GM19239 (cell line): ENCODE measurements at places on chromosomes 7 and 10.
A peak's percentile ranks its signal among the peaks of the same experiment; 100 is the strongest.

DNA sequence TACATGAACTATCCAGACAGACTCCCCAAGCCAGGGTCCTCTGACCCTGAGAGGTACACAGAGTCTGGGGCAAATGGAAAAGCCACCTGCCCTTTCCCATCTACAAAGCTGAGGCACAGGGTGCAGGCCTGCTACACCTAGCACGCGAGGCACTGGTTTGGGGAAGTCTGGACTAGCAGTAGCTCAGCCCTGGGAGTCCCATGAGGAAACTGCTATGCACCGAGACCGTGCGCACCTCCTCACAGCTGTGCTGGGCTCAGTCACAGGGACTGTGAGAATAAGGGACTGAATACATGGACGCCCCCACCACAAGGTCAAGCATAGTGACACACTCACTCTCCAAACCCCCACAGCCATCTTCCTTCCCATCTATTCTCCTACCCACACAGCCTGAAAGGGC lies 8.2 kb downstream of the MAT1A start:
- no peak for DNase-seq

- no peak for DNase-seq
Observed at GRCh38 chr10:86693721-86694369, 25.5 kb downstream of the LDB3 start.

DNA sequence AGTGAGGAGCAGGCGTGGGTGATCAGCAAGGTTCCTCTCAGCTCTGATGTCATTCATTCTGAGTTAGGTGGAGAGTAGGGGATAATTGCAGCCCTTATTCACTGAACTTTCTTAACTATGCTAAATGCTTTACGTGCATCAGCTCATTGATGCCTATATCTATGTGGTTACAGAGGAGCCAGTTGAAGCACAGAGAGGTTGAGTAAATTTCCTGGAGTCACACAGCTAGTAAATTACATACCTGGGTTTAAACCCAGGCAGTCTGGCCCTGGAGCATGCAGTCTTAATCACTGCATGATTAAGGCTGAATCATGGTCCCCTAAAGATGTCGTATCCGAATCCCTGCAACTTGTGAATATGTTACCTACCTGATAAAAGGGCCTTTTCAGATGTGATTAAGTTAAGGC lies 99.6 kb downstream of the GRK5 start:
- no peak for DNase-seq

GRCh38 chr10:20608503-20608902 lies 288.6 kb downstream of the NEBL start:
- no peak for DNase-seq

GRCh38 chr7:75955331-75955955 lies 39.0 kb downstream of the TMEM120A start:
- no peak for DNase-seq

- DNase-seq = no peak
Observed at GRCh38 chr7:157543791-157544190, 207.0 kb downstream of the DNAJB6 start.

DNA sequence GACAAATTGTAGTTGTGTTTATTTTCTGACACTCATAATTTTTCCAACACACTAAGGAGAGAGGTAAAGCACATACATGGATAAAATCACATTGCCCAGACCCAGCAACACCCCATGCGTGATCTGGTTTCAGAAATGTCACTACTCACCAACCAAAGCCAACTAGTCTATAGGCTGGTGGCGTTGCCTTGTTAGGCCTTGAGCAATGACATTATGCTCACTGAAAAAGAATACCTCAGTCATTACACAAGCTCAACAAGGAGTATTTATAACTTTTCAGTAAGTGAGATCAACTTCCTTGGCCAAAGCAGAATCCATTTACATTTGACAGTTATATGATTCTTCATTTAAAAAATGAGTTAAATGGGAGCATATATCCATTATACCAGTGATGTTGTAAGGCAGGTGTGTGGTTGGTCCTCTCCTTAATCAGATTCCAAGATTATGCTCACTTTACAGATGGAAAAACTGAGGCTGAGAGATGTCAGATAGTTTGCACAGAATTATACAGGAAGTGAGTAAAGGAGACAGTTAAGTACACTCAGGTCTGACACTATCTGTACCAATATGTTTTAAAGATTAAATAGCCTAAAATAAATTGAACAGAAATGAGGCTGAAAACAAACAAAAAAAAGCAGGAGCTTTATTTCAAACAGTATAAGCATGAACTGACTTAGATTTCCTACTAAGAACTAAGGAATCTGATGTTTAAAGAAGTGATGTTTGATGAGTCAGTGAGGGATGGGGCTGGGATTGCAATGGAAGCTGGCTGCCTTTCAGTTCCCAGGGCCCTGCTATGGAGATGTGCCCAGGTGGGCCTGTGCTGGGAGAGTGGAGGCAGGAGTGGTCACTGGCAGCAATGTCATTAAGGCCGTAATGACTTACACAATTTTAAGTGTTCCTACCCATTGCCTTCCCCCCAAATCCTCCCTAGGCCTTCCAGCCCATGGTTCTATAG lies 118.3 kb downstream of the RAPGEF5 start:
- no peak for DNase-seq

GRCh38 chr10:96397902-96398301 lies 39.1 kb upstream of the OPALIN start:
- no peak for DNase-seq

- DNase-seq = no peak
Observed at GRCh38 chr7:11760372-11760771, 71.6 kb downstream of the THSD7A start.

GRCh38 chr7:155020996-155021395 lies 18.1 kb upstream of the PAXIP1 start:
- no peak for DNase-seq

DNA sequence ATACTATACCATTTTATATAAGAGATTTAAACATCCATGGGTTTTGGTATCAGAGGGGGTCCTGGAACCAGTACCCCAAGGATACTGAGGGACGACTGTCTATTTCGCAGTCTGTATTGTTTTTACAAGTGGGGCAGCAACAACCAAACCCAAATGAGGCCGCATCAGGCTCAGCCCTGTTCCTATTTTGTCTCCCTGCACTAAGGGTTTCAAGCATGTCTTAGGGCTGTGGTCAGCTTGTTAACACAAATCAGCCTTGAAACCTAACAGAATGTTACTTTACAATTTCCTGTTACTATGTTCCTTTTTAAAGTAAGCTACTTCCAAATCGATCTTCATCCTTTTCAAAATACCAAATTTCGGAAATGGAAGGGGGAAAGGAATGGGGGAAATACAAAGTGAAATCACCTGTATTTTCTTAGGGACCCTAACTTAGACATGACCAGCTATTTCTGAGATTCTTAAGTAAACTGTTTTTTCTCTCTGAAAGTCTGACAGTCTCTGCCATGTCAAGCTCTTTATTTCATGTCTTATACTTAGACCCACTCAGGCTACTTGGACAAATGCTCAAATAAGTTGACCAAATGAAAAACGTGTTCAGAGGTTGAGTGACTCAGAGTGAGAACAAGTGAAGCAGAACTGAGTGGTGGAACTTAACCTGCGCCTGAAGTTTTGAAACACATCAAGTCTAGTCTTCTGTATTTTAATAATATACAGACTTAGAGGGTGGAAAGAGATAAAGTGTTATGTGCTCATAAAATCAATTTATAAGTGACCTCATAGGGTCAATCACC lies 75.8 kb downstream of the C1GALT1 start:
- DNase-seq = peak; percentile 24

GRCh38 chr7:151665368-151665767 lies 145.7 kb upstream of the RHEB start:
- DNase-seq = no peak

DNA sequence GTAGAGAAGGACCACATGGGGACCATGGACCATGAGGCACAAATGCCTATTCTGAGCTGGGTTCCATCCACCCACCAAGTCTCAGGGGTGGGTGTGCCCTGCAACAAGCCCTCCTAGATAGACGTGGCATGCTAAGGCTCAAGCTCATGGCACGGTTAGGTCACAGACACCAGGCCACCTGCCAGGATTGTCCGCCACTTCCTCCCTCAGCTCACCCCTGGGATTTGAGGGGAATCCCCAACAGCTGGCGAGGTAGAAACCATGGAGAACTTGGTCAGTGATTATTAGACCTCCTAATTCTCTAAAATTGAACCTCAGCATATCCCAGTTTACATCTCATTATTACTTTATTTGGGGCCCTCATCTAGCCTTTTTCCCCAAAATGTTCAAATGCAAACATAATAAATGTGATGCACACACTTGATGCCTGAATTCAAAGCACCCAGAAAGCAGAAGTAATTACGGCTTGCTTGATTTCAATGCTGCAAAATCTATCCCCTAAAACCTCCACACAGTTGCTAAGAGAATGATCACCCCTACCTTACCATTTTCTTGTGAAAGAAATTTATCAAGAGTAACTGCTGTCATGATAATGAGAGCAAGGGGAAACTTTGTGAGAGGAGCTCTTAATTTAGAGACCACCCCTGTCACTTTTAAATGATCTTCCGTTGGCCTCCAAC lies 366.6 kb upstream of the PFKP start:
- peak; percentile 23 for DNase-seq

GRCh38 chr10:108791794-108792474 lies 1131.4 kb downstream of the XPNPEP1 start:
- no peak for DNase-seq

GRCh38 chr7:105268511-105269392 lies 120.0 kb downstream of the SRPK2 start:
- no peak for DNase-seq

GRCh38 chr7:130063036-130063435 lies 7.3 kb upstream of the KLHDC10 start:
- no peak for DNase-seq

DNA sequence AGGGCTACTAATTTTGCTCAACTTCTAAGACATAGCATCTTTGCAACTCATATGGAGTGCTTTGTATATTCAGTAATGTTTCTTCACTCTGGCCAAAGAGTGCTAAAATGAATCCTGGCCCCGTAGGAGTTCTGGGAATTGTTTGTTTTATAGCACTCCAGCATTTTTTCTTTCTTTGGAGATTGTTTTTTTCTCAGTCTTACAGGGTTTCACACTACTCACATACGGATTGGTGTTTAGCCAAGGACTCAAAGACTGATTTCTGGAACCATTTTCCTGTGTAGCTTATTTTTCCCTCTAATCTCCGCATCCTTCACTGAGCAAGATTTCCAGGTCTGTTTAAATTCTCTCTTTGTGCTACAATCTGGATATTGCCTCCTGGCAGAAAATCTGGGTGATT lies 6.4 kb downstream of the TAS2R41 start:
- no peak for DNase-seq

DNA sequence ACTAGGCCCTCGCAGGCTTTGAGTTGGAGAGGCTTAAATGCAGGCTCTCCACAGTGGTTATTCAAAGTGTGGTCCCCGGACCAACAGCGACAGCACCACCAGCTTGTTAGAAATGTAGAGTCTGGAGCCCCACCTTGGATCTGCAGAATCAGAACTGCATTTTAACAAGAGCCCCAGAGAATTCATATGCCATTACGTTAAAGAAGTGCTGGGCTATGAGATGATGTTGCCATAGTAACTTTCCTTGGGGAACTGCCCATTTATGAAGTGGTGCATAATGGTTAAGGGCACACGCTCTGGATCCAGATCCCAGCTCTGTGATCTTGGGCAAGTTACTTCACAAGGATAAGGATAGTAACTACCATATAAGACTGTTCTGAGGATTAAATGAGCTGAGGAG lies 48.9 kb downstream of the ZCCHC24 start:
- no peak for DNase-seq

GRCh38 chr7:151059367-151060112 lies at the start of gene SLC4A2:
Gene SLC4A2 (plus strand): TSS chr7:151059589. CDS start chr7:151061988, 2,399 bp downstream.
- DNase-seq = peak; percentile 95

DNA sequence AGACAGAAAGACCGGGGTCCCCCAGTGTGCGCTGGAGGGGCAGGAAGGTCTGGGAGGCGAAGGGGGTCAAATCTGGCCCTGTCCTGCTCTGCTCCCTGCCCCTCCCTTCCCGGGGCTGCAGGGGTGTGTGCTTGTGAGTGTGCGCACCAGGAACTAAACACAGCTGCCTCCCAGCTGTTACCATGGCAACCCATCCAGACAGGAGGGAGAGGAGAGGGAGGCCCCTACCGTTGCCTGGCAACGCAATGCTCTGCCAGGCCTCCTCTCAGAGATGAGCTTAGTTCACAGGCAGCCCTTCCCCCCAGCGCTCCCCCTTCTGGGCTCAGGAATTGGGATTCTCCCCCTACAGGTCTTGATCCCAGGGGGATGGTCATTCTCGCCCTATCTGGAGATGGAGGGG lies 6.1 kb downstream of the NYAP1 start:
- DNase-seq = peak; percentile 86

DNA sequence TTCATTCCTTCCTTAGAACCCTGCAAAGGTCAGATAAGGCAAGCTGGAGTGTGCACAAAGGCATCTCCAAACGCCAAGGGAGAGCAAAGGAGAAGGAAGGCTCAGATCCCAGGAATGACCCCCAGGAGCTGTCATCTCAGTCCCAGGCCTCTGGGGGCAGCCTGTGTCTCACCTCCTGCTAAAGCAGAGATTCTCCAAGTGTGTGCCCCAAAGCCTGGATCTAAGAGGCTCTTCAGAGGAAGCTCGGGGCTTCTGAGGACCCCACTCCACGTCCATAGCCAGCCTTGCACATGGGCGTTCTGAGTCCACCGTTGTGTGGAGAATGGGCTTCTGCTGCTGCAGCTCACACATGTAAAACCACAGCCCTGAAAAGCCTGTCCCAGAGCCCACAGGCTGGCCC lies 5.1 kb upstream of the GRID1 start:
- DNase-seq = no peak

DNA sequence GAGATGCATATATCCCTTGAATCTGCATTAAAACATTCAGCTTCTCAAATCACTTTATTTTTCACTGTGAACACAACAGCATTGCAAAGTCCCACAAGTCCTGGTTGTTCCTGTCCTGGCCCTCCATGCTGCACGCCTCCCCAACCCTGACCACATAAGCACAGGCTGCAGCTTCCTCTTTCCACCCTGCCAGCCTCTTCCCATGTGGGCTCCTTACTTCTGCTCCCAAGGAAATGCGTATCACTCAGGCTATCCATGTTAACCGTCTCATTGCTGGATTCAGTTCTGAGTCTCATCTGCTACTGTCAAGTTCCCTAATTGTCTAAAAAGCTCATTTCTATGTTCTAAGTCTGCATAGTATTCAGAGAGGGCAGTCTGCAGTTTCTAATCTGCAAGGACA lies 89.7 kb upstream of the ZPBP start:
- no peak for DNase-seq

- DNase-seq = no peak
Observed at GRCh38 chr7:93051660-93052059, 66.1 kb downstream of the SAMD9 start.

DNA sequence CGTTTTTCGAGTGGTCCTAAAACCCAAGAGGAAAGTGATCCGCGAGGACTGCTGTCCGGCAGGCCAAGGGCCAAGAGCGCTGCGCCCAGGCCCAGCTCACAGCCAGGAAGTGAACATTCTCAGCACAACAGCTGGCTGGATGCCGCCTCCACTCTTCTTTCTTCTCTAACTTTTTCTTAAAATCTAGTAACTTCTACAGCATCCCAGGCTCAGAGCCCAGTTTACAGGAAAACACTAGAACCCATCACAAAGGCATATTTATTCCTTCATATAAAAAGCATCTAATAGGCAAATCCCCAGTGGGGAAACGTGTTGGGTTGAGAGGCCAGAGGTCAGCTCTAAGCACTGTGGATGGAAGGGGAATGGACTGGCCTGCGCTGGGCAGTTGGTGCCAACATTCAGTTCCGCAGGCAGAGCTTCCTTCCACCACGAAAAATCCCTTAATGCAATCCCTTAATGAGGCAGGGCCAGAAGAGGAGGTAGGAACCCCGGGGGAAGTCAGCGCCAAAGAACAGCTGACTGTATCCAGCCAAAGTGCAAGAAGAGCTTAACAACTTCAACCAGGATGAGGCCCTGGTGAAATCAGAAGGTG lies 74.8 kb downstream of the ZRANB1 start:
- no peak for DNase-seq

- no peak for DNase-seq
Observed at GRCh38 chr7:404812-405488, 114.7 kb downstream of the PDGFA start.

- no peak for DNase-seq
Observed at GRCh38 chr10:21314906-21315644, 210.4 kb downstream of the SKIDA1 start.
